ENCODE measurements at places on chromosomes 7 and 10. TPM values are rescaled to one million over a fixed set of nuclear protein-coding genes. Genes with fewer than 3 reads are reported as not detected.
A peak's percentile ranks its signal among the peaks of the same experiment; 100 is the strongest.

Gene P4HA1
- 9.6 TPM for polyA plus RNA-seq

Gene SAMD9L
- 0.75 TPM for polyA plus RNA-seq

GRCh38 chr7:155027879-155028278 lies 25.0 kb upstream of the PAXIP1 start:
- no peak for DNase-seq

GRCh38 chr7:21898265-21898930 lies 47.3 kb downstream of the CDCA7L start:
- DNase-seq: no peak

GRCh38 chr10:22672319-22673090 lies 41.9 kb downstream of the PIP4K2A start:
- no peak for DNase-seq

DNA sequence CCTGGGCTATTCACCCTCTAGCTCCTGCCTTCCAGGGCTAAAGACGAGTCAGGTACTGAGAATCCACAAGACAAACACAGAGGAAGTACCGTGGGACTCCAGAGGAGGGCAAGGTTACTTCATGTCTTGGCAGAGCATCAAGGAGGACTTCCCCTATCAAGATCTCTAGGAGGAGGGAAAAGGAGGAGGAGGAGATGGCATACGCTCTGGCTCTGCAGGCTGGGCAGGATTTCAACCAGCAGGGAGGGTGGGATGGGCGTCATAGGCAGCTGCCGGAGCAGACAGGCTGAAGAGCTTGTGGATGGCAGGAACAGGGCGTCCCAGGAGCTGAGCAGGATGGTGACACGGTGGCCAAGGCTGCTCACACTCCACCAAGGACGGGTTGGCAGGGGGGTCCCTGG lies 21.3 kb downstream of the MDH2 start:
- DNase-seq: peak; percentile 46

GRCh38 chr10:90911133-90912051 lies 9.5 kb downstream of the ANKRD1 start:
- peak; percentile 91 for DNase-seq
